RPMI7951 (cell line): ENCODE measurements at places on chromosomes 2 and 18. TPM values are rescaled to one million over a fixed set of nuclear protein-coding genes. Genes with fewer than 3 reads are reported as not detected.

The CRYBA2 gene
- total RNA-seq: 0.20 TPM in 1 of 2 replicates, not detected in the other

DNA sequence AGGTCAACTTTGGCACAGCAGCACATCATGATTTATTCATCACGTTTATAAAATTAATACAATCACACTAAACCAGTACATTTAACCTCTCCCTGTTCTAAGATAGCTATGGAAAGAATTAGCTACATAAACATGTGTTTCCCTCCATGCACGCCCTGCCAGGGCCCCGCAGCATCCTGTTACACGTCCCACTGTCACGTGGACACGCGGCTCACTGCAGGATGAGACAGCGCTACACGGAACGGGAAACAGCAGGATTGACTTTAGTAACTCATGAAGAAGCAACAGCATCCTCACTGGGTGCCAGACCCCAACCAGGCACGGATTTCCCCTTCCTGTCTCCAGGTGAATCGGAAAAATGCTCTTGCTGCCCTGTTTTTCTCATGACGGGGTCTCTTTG is 30.9 kb upstream of the SALL3 start:
- DNase-seq: no peak

GRCh38 chr18:37453752-37454151 is 111.8 kb downstream of the CELF4 start:
- DNase-seq: no peak

DNA sequence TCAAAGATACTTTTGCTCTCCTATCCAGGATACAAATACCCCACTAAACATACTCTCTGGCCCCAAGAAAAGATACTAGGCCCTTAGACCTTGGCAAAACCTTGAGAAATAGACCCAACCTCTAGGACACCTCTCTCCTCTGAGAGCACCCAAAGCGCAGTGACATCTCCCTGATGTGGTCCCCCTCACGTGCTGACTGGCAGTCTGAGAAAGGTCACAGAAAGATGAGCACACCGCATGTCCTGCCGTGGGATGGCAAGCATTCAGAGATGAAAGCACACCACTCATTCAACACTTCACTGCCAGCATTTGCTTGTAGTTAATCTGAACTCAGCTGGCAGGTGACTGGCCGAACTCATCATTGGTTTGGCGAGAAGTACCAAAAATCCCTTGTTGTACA is 6.1 kb upstream of the TBC1D8 start:
- no peak for DNase-seq

DNA sequence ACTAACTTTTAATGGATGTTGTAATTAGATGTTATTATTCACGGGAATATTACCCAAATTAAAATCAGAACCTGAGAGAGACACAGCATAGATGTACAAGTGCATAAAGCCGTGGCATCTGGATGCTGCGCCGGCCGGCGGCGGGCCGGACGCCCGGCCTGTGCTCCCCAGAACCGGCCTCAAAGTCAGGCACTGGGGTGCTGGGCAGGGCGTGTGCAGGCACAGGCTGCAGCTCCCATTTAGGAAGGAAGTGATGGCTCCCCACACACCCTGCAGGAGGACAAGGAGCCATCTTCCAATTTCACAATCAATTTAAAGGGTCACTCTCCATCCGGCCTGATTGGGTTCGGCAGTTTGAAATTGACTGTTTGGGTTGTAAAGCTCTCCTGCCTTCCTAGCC is 367.7 kb upstream of the SALL3 start:
- DNase-seq: no peak

GRCh38 chr2:103161456-103162289 is 399.8 kb downstream of the TMEM182 start:
- peak; percentile 51 for DNase-seq

- DNase-seq: no peak
Measured at GRCh38 chr2:207312006-207312356, 146.2 kb upstream of the KLF7 start.

GRCh38 chr2:88451811-88452564 is 505 bp downstream of the FOXI3 start:
- no peak for DNase-seq

GRCh38 chr2:158458617-158458920 is 1.8 kb downstream of the PKP4 start:
- no peak for DNase-seq

The MYO7B gene
- total RNA-seq: 11.3 and 12.7 TPM in 2 replicates

DNA sequence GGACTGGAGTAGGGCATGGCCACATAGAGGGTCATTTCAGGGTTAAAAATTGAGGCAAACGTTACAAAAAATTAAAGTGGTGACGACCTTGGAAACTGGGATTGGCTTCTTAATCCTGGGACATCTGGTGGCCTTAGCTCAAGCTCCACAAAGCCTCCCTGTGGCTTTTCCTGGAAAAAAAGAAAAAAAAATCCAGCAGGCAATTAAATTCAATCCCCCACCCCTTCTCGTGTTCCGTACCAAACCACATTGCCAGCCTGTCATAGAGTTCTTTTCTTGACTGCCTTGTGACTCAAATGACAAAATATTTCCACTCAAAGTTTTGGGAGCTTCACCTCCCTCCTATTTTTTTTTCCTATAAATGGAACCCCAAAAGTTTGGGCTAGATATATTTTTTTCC is 195.6 kb downstream of the HRH4 start:
- peak; percentile 12 for DNase-seq

- DNase-seq: peak; percentile 66
Measured at GRCh38 chr2:19124135-19124534, 234.3 kb downstream of the OSR1 start.

DNA sequence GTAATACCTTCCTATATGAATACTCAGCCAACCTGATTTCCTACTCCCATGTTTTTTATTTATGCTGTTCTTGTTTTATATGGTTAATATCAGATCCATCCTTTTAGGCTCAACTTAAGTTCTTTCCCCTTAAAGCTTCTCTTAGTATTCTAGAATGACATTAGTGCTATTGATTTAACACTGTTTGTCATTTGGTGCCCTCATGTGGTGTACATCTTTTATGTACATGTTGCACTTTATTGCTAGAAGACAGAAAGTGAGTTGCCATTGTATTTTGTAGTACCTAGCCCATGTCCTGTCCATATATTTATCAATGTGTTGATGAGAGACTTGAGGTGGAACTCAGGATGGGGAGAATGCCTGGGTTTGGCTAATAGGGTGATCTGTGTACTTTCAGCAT is 2.5 kb downstream of the HTRA2 start:
- DNase-seq: peak; percentile 66

The PCARE gene
- not detected in 2 replicates for total RNA-seq

The FOXD4L1 gene
- total RNA-seq: 0.10 TPM in 1 of 2 replicates, not detected in the other

The RAMP1 gene
- total RNA-seq: 6.2 and 18.6 TPM in 2 replicates

- DNase-seq: no peak
Measured at GRCh38 chr2:142724186-142724585, 153.3 kb upstream of the KYNU start.

The MC5R gene
- 0.49 TPM in 1 of 2 replicates, not detected in the other for total RNA-seq

- DNase-seq: no peak
Measured at GRCh38 chr2:238938003-238938400, 90.1 kb downstream of the TWIST2 start.

- peak; percentile 93 for DNase-seq
Measured at GRCh38 chr2:41928526-41928925, 119.3 kb upstream of the PKDCC start.

DNA sequence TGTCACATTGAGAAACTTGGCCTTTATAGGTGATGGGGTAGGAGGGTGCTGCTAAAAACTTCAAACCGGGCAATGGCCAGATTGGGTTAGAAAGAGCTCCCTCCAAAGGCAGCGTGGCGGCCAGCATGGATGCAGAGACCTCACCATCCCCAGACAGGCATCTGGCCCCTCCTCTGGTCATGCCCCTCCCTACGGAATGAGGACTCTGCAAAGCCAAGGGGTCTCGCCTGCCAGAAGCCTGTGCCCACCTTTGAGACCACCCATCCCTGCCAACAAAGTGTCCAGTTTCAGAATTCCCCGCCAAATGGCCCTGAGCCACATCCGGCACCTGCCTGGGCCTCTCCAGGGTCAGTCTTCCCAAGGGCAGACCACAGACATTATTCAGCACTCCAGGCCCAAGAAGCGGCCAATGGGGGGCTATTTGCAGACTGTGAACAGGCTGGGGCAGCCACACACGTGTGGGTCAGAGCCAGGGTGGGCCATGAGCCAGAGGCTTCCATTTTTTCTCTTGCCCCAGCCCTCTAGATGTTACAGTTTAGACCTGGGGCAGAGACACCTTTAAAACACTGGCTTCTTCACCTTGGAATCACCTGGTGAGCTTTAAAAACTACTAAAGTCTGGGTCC is 4.2 kb upstream of the ATP6V1B1 start:
- DNase-seq: no peak

The SIX3 gene
- not detected in 2 replicates for total RNA-seq

The NAT8 gene
- not detected in 2 replicates for total RNA-seq

DNA sequence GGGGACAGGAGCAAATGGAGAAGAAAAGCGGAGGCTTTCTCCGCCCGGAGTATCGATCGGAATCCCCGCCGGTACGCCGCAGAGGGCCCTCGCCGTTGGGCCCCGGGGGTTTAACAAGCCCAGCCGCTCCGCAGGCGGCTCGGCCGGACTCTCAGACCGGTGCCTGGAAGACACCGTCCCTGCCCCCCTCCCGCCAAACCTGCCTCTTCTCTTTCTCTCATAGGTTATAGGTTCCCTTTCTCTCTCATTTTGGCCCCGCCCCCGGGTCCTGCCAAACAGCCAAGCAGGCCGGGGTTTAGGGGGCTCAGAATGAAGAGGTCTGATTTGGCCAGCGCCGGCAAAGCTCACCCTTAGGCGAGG is 4.4 kb downstream of the ONECUT2 start:
- no peak for DNase-seq

DNA sequence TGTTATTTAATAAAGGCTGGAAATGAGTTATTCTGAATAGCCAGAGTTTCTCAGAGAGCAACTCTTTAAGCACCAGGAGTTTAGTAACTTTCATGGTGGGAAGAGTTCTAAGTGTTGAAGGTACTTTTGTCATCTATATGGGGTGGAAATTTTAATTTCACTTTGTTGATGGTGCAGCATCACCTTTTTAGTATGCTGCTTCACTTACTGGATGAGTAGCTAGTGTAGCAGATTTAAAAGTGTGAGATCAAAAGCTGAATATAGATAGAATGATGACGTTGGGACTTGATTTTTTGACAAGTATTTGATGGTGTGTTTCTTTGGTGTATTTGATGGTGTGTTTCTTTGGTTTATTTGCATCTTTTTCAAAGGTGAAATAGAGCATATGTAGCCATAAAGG is 47.3 kb downstream of the MAP4K4 start:
- DNase-seq: no peak

The NTSR2 gene
- total RNA-seq: 0.36 TPM in 1 of 2 replicates, not detected in the other

DNA sequence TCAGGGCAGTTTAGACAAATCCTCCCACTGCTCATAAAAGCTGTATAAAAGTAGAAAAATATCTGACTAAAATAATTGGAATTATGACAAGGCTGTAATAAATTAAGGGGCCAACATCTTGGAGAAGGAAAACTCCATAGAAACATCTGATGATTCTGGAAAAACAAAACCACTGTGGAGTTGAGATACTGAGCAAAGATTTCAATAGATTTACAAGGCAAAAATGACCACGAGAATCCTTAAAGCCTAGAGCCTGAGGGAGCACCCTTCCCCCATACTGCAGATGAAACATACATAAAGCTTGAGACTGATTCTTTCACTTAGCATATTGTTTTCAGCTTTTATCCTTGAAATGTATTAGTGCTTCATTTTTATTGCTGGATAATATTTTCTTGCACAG is 286.4 kb upstream of the MMADHC start:
- DNase-seq: no peak
